ENCODE measurements at places on chromosomes 7 and 10. TPM values are rescaled to one million over a fixed set of nuclear protein-coding genes. Genes with fewer than 3 reads are reported as not detected.

GRCh38 chr7:138226001-138226476, 149.8 kb downstream of the AKR1D1 start:
- DNase-seq = peak; percentile 14

DNA sequence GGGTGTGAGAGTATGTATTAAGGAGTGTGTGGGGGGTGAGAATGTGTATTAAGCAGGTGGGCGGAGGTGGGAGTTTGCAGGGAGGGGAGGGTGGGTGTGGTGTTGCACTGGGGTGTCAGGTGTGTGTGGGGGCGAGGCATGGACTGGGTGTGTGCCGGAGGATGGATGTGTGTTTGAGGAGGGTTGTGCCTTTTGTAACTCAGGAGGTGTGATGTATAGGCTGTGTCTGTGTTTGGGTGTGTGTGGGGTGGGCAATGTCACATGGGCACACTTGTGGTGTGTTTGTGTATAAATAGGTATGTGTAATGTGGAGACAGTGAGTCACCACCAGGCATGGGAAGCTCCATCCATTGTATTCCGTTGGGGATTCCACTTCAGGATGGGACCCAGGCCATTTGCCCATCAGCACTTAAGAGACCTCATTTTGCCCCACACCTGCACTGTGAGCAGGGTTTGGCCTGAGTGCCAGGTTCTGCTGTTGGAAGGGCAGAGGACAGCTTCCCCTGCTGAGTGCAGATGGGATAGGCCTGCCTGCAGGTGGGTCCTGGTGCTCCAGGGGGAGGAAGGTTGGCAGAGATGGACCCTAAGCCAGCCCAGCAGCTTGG, 5.8 kb downstream of the UNC5B start:
- DNase-seq = peak; percentile 43

- no peak for DNase-seq
These were observed 18.7 kb upstream of the ACHE start for GRCh38 chr7:100914208-100914878.

DNA sequence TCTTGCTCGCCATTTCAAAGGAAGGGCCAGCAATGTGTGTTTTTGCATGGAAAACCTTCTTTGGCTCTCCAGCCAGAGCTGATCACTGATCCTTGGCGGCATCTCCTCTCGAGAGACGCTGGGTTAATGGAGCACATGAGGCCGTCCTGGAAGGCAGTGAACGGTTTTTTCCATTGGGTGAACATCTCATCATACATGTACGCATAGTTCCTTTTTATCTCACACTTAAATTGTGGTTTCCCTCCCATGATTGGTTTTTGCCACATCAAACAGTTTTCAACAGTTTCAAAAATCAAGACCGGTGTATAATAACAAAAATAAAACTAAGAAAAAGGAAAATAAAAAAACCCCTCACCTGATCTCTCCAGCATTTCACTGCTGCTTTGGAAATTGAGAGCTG, 276.4 kb downstream of the TCF7L2 start:
- DNase-seq = no peak

DNA sequence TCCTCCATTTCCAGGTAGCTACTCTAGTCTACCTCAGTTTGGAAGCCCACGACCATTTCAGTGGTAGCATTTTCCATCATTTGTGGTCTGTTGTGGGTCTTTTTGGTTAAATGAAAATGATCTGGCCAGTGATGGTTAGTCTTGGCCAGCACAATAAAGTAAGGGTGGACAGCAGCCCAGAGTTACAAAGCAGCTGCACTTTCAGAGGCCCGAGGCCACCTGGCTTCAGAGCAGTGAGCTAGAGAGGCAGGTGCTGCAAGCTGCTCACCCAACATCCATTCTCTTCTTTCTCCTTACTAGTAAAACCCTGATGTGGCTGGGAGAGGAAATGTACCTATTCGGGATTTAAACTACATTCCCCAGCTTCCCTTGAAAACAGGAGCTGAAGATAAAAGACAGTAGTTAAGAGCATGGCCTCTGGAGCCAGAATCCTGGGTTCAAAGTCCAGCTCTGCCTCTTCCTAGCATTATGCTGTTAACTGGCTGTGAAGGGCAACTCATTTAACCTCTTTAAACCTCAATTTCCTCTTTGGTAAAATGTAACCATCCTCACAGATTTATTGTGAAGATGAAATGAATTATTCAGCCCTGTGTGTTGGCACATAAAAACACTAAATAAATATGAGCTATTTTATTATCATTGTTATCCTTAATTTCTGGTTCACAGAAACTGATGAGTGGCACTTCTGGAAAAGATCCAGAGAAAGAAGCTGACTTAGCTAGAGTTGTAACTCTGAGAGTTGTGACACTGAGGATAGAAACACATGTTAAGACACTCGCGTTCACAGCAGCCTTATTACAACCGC, 517.4 kb downstream of the PARD3 start:
- DNase-seq = no peak

DNA sequence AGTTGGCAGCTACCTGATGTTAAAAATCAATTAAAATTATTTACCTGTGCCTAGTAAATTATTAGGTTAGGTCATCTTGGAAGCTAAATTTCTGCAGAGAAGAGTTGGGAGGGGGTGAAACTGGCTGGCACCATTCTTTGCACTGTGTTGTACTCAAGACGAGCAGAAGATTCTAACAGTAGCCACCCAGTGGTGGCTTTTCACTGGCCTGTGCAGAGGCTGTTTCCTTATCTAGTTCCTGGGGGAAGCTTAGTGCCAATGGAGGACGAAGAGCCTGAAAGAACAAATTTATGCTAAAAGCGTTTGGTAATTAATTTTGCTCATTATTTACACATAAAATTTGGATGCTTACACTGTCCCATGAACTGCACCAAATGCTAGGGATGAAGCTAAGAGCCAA, 595.3 kb downstream of the XPNPEP1 start:
- no peak for DNase-seq

DNA sequence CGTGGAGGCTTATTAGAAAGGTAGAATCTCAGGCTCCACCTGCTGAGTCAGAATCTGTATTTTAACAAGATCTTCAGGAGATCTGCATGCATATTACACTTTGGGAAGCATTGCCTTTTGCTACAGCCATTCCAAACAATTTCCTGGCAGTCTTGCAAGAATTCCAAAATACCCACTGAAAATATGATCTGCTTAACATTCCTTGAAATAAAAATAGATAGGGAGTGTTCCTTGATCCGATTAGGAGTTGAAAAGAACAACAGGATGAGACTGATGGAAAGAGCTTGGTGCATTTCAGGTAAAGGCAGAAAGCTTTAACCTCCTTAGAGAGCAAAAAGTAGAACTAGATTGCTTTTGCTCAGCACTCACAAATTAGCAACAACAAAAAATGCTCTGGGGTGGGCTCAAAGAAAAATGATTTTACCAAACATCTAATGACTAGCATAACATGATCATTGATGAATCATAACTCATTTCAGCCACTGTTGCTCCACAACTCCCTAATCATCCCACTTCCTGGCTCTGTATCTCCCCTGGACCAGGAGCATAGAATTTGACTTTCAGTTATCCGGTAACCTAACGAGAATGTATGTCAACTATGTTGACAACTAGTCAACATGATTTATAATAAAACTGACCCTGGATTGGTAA, 115.2 kb downstream of the RNLS start:
- DNase-seq = peak; percentile 43

GRCh38 chr10:51235865-51236264, 161.6 kb downstream of the PRKG1 start:
- no peak for DNase-seq

DNA sequence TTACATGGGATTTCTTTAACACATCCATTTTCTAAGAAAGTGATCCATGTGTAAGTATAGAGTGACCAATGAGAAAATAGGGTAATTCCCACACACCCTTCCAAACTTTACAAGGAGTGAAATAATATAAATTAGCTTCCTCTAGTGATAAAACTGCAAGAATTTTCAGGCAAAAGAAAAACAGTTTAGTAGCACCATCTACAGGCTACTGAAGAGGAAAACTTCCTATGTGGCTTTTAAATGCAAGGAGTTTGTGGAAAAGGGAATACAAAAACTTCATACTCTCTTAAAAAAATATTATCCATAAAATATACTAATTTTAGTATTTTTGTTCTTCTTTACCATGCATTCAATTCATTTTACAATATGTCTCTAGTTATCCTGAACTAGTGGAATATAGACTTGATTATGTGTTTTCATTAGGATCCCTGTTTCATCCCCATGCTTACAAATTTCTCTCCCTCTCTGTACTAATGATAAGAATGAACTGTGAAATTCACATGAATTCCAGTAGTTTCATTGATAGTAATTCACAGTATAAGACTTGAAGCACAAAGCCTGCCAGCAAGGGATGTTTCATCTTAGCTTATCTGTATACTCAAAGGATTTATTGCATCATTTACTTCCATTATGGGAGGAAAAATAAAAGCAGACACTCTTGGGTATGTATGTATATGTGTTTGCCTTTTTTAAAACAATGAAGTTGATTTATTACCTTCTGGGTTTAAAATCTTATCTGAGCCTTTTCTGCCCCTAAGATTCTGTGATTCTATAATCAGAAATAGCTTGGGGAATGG, 442.9 kb downstream of the AUTS2 start:
- DNase-seq = peak; percentile 54

DNA sequence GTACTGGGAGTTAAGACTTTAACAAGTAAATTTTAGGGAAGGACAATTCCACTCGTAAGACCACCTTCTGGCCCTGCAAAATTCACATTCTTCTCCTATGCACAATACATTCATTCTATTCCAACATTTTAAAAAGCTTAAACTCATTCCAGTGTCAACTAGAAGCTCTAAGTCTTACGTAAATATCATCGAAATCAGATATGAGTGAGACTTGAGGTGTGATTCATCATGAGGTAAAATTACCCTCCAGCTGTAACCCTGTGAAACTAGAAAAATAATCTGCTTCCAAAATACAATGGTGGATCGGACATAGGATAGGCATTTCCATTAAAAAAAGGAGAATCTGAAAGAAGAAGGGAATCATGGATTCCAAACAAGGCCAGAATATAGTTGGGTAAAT, 370.3 kb downstream of the CDC14C start:
- DNase-seq = peak; percentile 22

GRCh38 chr7:104895522-104896236, 118.3 kb upstream of the KMT2E start:
- no peak for DNase-seq

DNA sequence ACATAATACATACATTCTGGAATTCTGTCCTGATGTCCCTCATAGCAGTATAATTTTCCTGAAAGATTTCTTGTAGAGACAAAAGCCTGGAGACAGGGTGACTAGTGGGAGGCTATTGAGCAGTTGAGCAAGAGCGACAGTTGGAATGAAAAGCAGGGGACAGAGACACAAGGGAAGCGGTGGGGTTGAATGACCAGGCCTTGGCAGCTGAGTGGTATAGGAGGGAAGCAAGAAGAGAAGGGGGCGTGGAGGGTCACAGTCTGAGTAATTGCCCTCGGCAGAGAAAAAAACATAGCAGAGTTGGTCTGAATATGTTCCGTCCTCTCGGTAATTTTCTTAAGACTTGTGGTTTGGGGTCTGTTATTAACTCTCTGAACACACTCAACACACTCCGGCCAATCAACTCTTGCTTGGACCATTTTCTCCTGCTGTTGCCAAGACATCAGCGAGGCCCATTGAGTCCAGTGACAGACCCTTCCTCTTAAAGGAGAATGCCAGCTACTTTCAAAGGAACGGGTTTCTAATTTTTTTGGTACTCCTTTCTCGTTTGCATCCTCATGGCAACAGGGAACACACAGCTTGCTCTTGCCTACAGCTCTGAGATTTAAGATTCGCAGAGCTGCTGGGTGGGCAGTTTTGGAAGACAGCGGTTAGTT, 5.3 kb upstream of the ACTR3B start:
- DNase-seq = no peak

GRCh38 chr10:6504296-6504695, 75.8 kb downstream of the PRKCQ start:
- DNase-seq = no peak

DNA sequence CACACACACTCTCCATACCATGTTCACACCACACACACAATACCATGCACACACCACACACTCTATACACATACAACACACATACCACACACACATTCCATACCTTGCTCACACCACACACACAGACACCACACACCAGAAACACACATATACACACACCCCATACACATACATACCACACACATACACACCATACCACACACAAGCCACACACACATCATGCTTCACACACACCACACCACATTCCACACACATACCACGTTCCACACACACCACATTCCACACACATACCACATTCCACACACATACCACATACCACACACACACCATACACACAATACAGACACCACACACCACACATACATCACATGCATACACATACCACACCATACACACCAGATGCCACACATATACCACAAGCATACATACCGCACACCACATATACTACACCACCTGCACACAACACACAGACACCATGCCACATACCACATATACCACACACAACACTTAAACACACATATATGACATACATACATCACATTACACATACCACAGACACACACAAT, 282.7 kb downstream of the POU6F2 start:
- no peak for DNase-seq

- DNase-seq = no peak
These were observed 31.1 kb downstream of the STAMBPL1 start for GRCh38 chr10:88911116-88911515.

GRCh38 chr7:603152-603951, 83.7 kb upstream of the PDGFA start:
- DNase-seq = no peak

DNA sequence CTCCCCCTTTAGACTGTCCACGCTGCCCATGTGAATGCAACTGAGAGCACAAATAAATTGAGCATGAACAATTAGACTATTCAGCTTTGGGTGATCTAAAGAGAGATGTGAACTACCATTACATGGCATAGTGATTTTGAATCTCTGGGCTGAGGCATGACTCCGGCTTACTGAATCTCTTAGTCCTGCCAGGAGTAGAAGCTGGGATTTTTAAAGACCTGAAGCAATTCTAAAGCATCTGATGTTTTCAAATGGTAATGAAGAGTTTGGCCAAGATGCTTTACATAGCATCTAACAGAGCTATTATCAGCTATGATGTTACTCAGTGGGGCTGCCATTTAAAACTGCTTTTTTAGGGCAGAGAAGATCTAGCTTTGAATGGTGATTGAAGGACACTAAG, 1059.1 kb downstream of the SORCS3 start:
- DNase-seq = no peak

DNA sequence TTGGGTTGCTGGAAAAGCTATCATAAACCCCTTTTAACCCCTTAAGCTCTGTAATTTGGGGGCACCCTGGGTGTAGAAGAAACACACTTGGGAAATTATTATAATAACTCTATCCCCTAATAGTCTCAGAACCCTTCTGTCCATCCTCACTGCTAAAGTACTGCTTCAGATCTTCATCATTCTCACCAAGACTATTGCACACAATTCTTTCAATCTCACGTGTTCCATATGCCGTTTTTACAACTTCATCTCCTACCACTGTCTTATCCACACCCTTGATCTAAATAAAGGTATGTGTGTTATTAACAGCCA, 15.8 kb downstream of the ANKRD22 start:
- no peak for DNase-seq

GRCh38 chr7:85781606-85782005, 594.8 kb upstream of the SEMA3D start:
- peak; percentile 9 for DNase-seq

- DNase-seq = peak; percentile 91
These were observed 114.8 kb upstream of the ARID5B start for GRCh38 chr10:61786728-61787127.

- DNase-seq = peak; percentile 90
These were observed 81.5 kb downstream of the RTKN2 start for GRCh38 chr10:62186999-62187675.

GRCh38 chr7:3215624-3216585, 85.1 kb upstream of the SDK1 start:
- no peak for DNase-seq

The FRMD4A gene
- 32.1 TPM for total RNA-seq

The MBL2 gene
- total RNA-seq = not detected

The ZNF804B gene
- not detected for total RNA-seq

The AP3M1 gene
- 34.8 TPM for total RNA-seq

The MSS51 gene
- total RNA-seq = 2.5 TPM

The TSPAN33 gene
- not detected for total RNA-seq
